ENCODE measurements at places on chromosomes 3 and 15.

GRCh38 chr3:46293991-46294833, 52.0 kb downstream of the CCR3 start:
- no peak for DNase-seq

GRCh38 chr3:191968299-191968698, 507.3 kb downstream of the PYDC2 start:
- DNase-seq, result no peak

GRCh38 chr3:50264383-50264963, 4.5 kb upstream of the SEMA3B start:
- DNase-seq, result no peak

DNA sequence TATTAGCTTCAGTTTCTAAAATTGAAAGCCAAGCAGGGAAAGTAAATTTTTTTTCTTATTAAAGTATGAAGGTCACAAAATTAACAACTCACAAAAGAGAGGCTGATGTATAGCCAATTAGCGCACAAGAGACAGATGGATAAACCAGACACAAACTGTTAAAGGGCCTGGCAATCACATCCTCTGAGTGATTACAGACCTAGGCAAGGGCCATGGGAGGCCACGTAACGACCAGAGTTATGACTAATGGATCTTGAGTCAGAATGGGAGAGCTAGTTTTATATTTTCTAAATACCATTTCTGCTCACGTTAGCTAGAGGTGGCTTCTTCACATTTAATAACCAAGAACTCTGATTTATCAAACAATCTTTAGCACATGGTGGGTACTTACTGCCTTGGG, 17.8 kb upstream of the SCAMP5 start:
- no peak for DNase-seq
